Cerebellar nuclear complex (tissue), 1 donor: ENCODE measurements at places on chromosomes 5 and 9.

DNA sequence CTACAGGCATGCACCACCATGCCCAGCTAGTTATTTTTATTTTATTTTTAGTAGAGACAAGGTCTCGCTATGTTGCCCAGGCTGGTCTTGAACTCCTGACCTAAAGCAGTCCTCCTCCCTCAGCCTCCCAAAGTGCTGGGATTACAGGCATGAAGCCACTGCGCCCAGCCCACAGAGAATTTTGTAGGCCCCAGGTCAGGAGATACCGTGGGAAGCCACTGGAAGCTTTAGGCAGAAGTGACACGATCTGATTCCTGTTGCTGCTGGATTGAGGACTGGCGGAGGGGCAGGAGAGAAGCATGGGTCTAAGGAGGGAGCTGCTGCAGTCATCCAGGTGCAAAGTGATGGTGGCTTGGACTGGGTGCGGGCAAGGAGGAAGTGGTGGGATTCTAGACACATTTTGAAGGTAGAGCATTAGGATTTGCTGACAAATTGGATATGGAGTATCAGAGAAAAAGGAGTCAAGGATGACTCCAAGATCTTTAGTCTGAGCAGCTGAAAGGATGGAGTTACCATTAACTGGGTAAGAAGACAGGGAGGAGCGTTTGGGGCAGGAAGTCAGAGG, 20.7 kb downstream of the TCF7 start:
- no peak for DNase-seq

- no peak for DNase-seq
These were observed 20.2 kb upstream of the EGFL7 start for GRCh38 chr9:136642439-136642921.

GRCh38 chr5:178671602-178672144, 44.8 kb upstream of the CLK4 start:
- no peak for DNase-seq

DNA sequence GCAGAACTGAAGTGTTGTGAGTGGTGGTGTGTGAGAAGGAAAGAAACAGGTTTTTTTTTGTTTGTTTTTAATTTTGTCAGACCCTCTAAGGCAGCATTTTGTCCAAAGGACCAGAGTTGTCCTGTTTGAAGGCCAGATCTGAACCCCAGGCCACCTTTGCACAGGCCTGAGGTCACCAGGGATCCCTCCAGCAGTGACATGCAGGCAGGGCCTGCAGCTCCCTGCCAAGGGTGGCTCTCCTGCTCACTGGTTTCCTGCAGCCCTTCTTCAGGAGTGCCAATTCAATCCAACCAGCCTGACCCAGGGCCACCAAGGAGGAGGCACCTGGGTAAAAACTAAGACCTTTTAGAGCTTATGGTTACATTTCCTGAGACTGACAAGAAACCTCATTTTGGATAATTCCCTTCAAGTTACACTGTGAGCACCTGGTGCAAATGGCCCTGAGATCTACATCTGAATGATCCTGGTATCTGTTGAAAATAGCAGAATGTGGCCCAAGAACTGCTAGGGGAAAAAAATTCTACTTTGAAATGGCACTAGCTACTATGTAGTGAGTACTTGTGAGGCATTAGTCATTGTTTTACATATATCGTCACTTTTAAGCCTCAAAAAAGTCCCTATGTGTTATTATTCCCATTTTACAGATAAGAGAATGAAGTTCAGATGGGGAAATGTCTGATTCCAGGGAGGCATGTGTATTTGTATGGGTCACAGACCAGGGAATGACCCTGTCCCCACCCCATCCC, 33.5 kb upstream of the SMU1 start:
- no peak for DNase-seq
